AG08396 (cell line): ENCODE measurements at places on chromosomes 16 and 17.

GRCh38 chr16:8814095-8814806, 16.6 kb downstream of the PMM2 start:
- no peak for DNase-seq

- DNase-seq = no peak
Measured at GRCh38 chr16:80656161-80656560, 115.4 kb downstream of the DYNLRB2 start.

- no peak for DNase-seq
Measured at GRCh38 chr16:66359012-66359411, 7.5 kb upstream of the CDH5 start.

DNA sequence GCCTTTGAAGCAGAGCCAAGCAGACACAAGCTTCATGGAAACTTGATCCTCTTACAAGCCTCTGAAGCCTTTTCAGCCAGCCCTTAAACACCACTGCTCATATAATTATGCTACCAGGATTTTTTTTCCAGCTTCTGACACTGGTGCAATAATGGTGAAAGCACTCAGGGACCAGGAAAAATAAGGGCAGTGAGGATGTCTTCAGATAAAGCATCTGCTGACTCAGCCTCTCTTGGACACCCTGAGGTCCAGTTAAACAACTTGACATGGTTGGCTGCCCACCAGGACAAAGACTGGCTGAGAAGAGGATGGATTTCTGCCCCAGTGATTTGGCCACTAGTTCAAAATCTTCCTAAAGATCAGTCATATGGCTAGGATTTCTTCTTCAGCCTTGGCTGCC, 124.2 kb upstream of the N4BP1 start:
- no peak for DNase-seq

GRCh38 chr17:12851901-12852435, 62.7 kb downstream of the ARHGAP44 start:
- no peak for DNase-seq

DNA sequence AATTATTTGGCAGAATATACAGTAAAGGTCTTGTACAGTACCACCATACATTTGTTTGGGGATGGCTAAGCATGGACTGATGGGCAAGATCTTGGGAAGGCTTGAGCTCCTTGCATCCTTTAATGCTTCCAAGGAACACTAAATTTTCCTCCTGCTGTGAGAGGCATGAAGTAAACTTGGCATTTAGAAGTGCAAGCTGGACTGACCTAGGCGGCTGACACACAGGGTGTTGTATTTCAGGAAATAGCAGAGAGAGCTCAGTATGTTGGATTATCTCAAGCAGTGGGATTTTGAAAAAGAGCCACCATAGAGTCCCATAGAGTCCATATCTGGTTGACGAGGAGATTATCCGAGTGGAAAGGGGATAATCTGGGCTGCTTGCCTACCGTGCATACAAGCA, 2137.1 kb downstream of the TP53TG3F start:
- no peak for DNase-seq

DNA sequence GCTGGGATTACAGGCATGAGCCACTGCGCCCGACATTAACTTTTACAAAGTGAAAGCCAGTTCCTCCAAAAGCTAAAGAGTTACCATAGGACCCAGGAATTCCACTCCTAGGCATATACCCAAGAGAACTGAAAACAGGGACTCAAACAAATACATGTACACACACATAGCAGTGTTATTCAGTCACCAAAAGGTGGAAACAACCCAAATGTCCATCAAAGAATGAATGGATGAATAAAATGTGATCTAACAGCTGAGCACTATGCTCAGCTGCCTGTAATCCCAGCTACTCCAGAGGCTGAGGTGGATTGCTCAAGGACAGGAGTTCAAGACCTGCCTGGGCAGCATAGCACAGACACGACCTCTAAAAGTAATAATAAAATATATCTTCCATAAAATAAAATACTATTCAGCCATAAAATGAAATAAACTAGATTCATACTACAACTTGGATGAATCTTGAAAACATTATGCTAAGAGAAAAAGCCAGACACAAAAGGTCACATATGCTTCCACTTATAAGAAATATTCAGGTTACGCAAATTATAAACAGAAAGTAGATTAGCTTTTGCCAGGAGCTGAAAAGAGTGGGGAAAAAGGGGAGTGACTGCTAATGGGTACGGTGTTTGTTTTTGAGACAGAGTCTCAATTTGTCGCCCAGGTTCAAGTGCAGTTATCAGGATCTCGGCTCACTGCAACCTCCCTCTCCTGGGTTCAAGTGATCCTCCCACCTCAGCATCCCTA, 9.3 kb upstream of the USP7 start:
- peak; percentile 23 for DNase-seq

- peak; percentile 83 for DNase-seq
Measured at GRCh38 chr16:67528222-67528869, at the start of gene RIPOR1. Gene RIPOR1 (plus strand): TSS chr16:67528829. CDS start chr16:67538447, 9,618 bp downstream.
